T-cell (primary cell): ENCODE measurements at places on chromosomes 1 and 21.
A peak's percentile ranks its signal among the peaks of the same experiment; 100 is the strongest.

- DNase-seq: no peak
Observed at GRCh38 chr21:27171707-27172106, 204.8 kb upstream of the ADAMTS5 start.

DNA sequence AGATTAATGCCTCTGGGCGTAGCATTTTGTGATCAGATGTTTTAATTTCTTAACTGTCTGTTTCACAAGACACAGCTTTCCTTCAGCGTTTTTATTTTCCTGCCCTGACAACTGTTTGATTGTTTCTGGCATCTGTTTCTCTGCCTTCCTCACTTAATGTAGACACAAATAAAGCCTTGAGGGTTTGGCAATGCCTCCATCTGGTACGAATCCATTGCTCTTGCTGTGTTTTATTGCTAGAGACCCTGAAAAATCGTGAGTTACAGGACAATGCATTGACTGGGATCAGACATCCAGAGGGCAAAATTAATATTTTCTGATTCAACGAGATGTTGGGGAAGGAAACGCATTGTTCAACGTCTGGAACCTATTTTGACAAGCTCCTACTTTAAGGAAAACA, 363.5 kb downstream of the MRPL39 start:
- DNase-seq: no peak

DNA sequence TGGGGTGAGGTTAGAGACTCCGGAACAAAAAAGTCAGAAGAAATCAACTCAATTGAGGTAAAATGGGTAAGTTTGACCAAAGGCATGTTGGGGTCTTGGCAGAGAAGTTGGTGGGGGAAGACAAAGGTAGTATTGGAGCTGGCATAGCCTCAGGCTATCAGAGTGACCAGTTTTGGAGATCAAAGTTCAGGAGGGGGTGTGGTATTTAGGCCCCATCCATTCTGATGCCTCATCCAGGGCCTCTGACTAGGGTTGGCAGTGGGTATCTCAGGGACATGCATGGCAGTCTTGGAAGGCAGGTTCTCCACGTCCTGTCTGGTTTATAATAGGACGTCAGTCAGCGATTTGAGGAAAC, 73.2 kb upstream of the TRABD2B start:
- DNase-seq: no peak

DNA sequence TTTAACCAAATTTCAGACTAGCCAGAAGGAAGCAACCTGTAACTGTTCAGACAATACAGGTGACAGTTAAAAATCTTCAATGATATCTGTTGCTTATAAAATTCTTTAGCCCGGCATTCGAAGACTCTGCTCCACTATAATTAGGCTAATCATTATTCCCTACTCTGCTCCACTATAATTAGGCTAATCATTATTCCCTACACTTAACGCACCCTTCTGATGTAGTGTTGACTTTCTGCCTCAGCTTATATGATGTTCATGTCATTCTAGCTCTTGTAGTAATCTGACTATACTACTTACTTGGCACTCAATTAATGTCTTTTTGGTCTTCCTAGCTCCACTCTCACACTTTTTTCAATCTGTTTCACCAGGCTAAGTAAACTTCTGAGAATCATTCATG, 13.3 kb downstream of the TESK2 start:
- DNase-seq: no peak

GRCh38 chr1:20654104-20654690, 7.0 kb downstream of the DDOST start:
- no peak for DNase-seq

DNA sequence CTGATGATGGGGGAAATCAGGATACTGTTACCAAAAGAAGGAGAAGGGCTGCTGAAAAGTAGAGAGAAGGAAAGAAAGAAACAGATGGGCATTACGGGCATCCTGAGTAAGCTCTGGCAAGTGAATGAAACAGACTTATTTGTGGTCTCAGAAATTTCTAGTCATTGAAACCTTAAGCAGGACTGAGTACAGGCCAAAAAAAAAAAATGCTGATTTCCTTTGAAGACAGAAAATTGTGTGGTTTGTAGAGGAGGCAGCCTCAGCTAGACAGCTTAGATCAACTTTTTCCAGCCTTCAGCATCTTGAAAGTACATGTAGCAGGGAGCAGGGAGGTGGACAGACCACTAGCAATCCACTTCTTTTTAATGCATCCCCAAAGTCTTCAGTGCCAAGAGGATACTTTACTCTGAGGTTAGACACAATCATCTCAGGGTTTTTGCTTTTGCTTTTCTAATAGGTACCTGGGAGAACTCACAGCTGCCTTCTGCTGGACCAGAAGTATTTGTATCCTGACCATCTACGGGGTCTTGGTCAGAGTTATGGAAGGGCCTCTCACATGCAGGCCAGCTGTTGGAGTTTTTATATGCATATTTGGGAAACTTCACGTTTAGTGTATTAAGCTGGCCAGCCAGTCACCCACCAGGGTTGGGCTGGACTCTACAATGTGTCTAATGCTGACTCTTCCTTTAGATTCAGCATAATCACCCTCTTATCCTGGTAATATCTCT, 10.6 kb upstream of the CAPZB start:
- no peak for DNase-seq

- no peak for DNase-seq
Observed at GRCh38 chr1:51679435-51679834, 62.5 kb downstream of the OSBPL9 start.

- DNase-seq: no peak
Observed at GRCh38 chr21:45766501-45766900, 123.0 kb downstream of the PCBP3 start.

GRCh38 chr1:167640051-167640450, 10.0 kb downstream of the RCSD1 start:
- no peak for DNase-seq

- no peak for DNase-seq
Observed at GRCh38 chr1:171346881-171347280, 32.9 kb downstream of the FMO4 start.

- DNase-seq: no peak
Observed at GRCh38 chr1:15029036-15029435, 124.5 kb upstream of the TMEM51 start.

- no peak for DNase-seq
Observed at GRCh38 chr21:16145479-16145878, 415.7 kb downstream of the USP25 start.

DNA sequence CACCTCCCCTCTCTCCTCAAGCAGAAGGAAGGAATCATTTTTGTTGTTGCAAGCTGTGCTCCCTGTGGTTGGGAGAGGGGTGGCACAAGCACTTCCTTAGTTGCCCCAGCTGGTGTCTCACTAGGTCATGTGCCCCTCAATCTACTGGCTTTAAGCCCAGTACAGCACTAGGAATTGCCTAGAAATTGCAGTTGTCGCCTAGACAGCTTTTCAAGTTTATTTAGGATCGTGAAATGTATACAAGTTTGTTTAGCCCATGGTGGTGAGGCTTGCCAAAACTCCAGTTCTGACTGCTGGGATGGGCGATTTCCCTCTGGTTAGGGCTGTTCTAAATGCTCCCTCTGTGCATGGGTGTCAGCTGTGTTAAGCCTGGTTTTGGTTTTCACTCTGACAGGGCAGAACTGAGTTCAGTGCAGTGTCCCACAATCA, 126.8 kb upstream of the ZNF644 start:
- no peak for DNase-seq

DNA sequence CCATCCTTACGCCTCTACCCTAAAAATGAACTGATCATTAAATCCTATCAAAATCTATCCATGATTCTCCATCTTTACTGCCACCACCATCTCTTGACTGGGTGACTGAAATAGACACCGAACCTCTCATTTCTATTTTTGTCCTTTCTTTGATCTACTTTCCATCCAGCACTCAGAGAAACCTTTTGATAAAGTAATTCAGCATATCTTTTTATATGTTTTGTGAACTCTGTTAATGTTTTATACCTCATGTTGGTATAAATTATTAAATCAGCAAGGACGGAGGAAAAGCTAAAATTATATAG, 13.0 kb downstream of the PCNX2 start:
- no peak for DNase-seq

DNA sequence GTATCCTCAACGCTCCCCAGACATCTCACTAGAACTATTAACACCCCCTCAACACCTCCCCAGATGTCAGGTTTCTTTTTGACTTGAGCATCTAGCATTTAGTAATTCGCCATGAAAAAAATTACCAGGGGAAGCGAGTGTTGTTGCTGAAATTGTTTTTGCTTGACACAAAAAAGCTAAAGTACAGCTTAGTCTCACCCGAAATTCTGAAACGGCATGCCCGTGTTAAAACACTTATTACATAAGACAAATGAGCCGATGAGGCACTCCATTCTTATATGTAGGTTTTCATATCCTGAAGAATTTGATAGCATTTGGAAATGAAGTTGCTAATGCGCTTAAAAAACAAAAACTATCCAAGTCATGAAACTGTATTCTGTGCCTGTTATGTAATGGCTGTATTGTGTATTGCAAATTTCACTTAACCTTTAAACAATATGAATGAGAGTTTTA, 1.3 kb upstream of the NRIP1 start:
- no peak for DNase-seq

DNA sequence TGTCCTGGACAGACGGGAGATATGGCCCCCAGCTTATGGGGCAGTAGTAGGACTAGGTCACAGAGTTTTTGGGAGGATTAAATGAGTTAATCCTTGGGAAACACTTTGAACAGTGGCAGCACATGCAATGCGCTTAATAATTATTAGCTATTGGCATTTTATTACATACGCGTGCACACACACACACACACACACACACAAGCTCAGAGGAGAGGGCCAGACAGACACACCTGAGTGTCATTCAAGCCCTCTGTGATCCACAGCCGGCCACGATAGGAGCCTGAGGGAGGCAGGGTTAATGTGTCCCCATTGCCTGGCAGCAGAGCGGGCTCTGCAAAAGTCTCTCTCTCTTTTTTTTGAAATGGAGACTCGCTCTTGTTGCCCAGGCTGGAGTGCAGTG, 37.9 kb downstream of the EPHA2 start:
- DNase-seq: no peak

DNA sequence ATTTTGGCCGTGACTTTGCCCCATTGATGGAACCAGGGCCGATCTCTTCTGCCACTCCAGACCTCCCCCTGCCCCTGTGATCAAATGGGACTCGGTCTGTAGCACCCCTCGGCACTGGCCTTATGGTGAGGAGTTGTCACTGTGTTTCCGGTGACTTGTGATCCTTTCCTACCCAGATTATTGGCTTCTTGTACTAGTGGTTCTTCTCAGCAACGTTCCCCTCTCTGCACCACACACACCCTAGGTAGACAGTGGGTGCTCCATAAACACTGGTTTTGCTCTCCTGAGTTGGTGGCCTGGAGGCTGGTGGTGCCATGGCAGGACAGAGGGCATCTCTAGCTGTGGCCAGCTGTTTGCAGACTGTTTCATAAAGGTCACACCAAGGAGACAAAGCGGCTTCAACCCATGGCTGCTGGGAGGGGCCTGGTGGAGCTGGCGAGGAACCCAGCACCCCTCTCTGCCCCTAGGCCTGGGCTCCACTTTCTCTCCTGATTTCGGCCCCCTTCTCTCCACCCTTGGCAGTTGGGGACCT, 50.7 kb downstream of the DHRS3 start:
- no peak for DNase-seq

DNA sequence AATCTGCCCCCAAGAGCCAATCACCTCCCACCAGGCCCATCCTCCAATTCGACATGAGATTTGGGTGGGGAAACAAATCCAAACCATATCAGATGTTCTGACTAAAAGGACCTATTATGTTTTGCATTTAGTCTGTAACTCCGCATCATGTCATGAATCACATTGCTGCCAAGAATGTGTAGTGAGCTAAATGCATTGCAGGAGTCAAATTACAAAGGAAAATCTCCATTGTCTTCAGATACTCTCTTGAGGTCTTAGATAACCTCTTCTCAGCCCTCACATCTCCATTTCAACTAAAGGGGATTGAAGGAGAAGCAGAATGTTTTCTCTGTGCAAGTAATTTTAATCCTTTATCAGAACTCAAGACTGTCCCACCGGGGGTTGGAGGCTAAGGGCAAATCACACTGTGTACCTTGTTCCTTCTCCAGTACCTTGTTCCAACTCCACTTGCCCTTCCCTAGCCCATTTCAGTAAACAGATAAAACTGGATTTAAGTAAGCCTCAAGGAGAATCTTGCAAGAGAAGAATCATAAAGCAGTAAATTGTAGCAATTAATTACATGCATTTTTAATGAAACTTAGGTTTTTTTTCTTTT, 34.1 kb downstream of the EXTL2 start:
- no peak for DNase-seq

DNA sequence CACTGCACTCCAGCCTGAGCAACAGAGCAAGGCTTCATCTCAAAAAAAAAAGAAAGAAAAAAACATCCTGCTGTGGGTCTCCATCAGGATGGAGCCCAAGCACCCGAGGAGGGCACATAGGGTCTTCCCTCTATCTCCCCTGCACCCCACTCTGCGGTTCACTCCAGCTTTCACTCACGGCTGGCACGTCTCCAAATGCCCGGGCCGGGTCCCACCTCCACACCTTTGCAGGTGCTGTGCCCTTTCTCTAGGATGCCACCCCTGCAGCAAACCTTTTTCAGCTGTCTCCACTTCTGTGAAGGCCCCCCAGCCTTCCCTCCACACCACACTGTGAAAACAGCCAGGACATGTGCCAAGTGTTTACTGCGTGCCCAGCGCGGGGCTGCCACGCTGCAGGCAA, 22.4 kb upstream of the DDOST start:
- DNase-seq: no peak

GRCh38 chr1:1946540-1946939, 27.5 kb upstream of the TMEM52 start:
- no peak for DNase-seq

GRCh38 chr1:37602750-37603694, 7.3 kb upstream of the GNL2 start:
- peak; percentile 18 for DNase-seq

DNA sequence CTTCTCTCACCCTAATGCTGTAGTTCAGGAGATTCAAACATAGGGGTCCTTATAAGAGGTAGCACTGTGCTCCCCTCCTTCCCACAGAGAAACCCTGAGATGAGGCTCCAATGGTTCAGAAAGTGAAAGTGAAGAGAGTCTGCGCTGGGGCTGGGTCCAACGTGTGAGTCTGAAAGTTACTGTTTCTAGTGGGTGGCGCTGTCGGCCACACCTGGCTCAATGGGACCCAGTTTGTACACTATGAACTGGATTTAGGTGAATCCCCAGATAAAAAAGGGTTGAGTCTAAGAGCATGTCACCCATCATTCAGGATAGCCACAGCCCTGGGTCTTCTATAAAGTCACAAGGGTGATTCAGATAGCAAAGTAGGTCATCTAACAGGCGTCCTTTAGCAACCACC, 2.8 kb downstream of the SMCP start:
- DNase-seq: no peak

GRCh38 chr21:46048926-46049889, 48.7 kb upstream of the COL6A2 start:
- no peak for DNase-seq

GRCh38 chr1:89311757-89312156, 39.1 kb upstream of the GBP5 start:
- DNase-seq: no peak

DNA sequence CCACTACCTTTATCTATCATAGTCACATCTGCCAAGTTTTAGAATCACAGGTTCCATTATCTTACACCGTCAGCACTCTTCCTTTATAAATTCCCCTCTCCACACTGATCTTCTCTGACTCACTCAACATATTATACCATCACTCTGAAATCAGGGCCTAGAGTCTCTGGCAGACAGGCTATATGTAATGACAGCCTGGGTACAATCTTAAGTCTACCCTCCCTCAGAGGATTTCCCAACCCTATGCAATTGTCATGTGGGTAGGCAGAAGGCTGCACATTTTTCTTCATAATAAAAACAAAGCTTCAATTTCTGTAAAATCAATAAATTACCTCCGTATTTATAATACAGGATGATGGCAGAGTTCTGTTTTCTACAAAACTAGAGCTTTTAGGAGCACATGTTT, 138.0 kb downstream of the RERE start:
- no peak for DNase-seq

GRCh38 chr1:68268896-68269483, 36.7 kb upstream of the WLS start:
- no peak for DNase-seq
